Stimulated activated CD4-positive, alpha-beta T cell treated with anti-CD3 and anti-CD28 coated beads, Interleukin-1b, Interleukin-23, amount 100 ng/mL, for 1 hour (primary cell): ENCODE measurements at places on chromosomes 11 and 22.

DNA sequence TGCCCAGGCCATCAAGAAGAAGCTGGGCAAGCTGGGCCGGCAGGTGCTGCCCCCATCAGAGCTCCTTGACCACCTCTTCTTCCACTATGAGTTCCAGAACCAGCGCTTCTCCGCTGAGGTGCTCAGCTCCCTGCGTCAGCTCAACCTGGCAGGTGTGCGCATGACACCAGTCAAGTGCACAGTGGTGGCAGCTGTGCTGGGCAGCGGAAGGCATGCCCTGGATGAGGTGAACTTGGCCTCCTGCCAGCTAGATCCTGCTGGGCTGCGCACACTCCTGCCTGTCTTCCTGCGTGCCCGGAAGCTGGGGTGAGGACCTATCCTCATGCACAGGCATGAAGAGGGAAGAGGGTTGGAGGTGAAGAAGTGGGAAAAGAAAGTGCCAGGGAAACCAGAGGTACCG lies 5.3 kb upstream of the NHERF4 start:
- DNase-seq: no peak

- DNase-seq: no peak
Observed at GRCh38 chr11:127074151-127074761, 73.7 kb upstream of the KIRREL3 start.

- no peak for DNase-seq
Observed at GRCh38 chr11:72958791-72959190, 144.6 kb downstream of the ATG16L2 start.

- no peak for DNase-seq
Observed at GRCh38 chr11:73945396-73945795, 5.4 kb upstream of the DNAJB13 start.

- DNase-seq: no peak
Observed at GRCh38 chr11:3154001-3154599, 11.0 kb downstream of the OSBPL5 start.

DNA sequence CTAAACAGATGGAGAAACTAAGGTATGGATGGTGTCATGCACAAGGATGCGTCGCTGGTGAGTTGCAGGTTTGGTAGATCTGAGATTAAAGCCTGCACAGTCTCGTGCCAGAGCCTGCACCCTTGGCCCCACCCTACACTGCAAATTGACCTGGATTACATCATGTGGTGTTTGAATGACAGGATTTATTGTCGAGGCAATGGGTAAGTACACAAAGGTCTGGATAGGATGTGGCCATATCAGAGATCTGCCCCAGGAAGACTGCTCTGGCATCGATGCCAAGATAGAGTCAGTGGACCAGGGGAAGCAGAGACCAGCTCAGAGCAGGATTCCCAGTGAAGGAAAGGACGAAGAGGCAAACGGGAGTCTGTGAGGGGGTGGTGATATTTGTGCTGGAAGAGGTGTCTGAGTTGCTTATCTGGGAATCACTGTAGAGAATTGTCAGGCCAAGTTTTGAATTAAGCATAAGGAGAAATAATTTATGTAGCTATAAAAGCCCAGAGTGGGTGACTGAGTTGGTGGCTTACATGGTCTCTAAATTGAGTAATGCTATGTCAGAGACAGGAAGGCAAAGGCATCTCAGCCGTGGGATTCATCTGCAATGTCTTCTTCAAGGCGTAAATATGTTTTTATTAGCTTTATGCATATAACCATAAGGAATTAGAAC lies 499.6 kb upstream of the B3GAT1 start:
- DNase-seq: no peak

DNA sequence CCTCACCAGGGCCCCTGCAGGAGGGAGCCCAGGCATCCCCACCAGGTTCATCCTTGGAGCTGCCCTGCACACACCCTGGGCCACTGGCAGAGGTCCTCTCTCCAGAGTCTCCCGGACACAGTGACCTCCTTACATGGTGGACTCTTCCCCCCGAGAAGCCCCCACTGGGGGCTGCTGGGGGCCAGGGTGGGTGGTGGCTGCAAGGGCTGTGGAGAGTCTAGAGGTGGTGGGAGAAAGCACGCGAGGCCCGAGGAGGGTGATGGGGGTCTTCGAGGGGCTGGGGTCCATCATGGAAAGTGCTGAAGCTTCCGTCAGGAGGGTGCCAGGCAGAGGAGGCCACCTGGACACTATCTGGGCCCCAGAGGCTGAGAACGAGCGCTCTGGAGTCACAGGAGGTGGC lies 17.6 kb downstream of the PGA5 start:
- no peak for DNase-seq

GRCh38 chr11:57237204-57237681 lies at the start of gene APLNR:
Gene APLNR, minus strand, starts transcription at chr11:57237250. Its CDS starts 246 bp downstream, at chr11:57237004.
- DNase-seq: no peak

DNA sequence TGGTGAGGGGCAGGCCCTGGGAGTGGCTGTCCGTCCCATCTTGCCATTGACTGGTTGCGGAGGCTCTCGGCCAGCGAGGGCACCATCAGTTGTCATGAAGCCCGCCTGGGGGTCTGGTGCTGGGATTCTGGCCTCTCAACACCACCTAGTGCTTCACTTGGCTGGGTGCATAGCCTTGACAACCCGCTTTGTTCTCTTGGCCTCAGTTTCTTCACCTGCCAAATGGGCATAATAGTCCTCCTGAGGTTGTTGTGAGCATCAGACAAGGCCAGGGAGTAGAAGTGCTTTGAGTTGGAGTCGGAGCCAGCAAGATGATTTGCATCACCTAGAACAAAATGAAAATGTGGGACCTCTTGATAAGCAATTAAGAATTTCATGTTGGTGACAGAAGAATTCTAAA lies 1.5 kb upstream of the CACNA1I start:
- no peak for DNase-seq

- DNase-seq: no peak
Observed at GRCh38 chr11:68843703-68844312, 2.1 kb upstream of the CPT1A start.

- no peak for DNase-seq
Observed at GRCh38 chr11:125358254-125358840, 137.7 kb downstream of the FEZ1 start.

DNA sequence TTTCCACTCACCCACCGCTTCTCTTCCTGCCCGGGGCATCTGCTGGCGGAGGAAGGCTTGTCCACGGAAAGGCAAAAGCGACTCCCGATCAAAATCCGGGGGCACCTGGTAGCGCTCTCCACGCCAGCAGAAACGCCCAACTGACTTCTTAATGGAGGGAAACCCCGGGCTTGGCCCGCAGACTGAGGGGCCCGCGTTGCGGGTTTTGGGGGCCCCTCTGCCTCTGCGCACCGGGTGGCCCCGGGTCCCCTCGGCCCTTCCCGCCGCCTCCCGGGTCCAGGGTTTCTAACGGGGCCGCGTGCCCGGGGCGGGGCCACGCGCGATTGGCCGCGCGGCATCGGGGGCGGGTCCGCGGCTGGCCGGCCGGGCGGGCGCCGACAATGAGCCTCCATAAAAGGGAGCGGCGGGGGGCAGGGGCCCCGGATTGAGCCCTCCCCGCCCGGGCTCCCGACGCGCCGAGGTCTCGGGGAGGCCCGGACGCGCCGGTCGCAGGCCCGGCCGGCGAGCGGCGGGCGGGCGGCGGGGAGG lies at the start of gene SPINDOC:
Gene SPINDOC, plus strand, starts transcription at position 422 of the 528 bp plus-strand sequence. CDS start 231 bp downstream, outside the sequence.
- DNase-seq: peak; percentile 15

- DNase-seq: no peak
Observed at GRCh38 chr11:116939499-116939898, 102.1 kb upstream of the APOA1 start.

DNA sequence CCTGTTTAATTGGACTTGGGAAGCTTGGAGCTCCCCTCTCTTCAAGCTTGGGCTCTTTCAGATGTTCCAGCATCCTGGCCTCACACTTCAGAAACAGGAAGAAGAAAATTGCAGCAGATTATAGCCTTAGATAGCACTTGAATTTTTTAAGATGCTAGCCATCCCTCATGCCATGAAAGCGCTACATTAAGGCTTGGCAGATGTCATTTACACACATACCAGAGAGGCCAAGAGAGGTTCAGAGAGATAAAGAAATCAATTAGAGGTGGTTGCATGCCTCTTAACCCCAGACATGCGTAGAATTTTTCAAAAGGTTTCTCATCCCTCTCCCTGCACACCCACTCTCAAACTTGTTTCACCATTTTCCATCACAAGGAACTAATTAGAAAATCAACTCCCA lies 31.9 kb upstream of the DBX1 start:
- DNase-seq: no peak

GRCh38 chr22:31248138-31248745 lies 36.1 kb downstream of the LIMK2 start:
- peak; percentile 37 for DNase-seq
